ENCODE measurements at places on chromosomes 16 and 17.

GRCh38 chr17:39635614-39636176, 1.2 kb upstream of the STARD3 start:
- no peak for DNase-seq

DNA sequence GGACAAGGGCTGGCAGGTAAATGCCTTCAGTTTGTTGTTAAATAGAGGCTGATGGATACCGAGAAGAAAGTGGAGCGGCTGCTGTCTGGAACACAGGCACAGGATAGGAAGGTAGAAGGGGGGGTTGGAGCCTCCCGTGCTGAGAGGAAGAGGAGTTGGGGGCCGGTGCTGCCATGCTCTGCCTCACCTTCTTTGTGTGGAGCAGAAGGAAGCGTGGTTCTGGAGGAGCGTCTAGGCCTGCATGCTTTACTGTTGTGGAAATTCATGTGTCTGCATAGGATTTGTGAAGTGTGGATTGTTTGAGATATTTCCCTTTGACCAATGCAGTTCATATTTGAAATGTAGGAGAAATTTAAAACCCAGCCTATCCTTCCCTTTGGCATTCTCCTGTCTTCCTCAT, 52.3 kb downstream of the FOXK2 start:
- no peak for DNase-seq

DNA sequence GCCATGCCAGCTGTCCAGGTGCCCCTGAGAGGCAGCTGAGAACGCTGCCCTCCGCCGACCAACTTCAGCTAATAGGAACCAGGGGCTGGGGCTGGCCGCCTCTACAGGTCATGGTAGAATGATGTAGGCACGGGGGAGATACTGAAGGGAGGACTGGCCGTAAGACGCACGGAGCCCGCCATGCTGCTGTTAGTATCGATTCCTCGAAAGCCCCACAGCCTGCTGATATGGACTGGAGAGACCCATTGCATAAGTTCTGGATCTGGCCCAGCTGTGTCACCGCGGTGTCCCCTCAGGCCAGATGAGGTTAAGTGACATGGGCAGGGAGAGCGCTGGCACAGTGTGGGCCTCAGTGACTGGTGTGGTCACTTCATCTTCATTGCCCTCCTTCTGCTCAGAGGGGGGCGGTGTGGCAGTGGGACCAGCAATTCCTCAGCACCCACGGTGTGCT, 75.6 kb downstream of the AMFR start:
- DNase-seq: no peak

GRCh38 chr17:6560496-6560895, 4.1 kb upstream of the PITPNM3 start:
- DNase-seq: no peak

- no peak for DNase-seq
These were observed 957 bp downstream of the VPS25 start for GRCh38 chr17:42774066-42774745.

GRCh38 chr17:50947782-50948543, 81.8 kb upstream of the TOB1 start:
- peak; percentile 20 for DNase-seq

DNA sequence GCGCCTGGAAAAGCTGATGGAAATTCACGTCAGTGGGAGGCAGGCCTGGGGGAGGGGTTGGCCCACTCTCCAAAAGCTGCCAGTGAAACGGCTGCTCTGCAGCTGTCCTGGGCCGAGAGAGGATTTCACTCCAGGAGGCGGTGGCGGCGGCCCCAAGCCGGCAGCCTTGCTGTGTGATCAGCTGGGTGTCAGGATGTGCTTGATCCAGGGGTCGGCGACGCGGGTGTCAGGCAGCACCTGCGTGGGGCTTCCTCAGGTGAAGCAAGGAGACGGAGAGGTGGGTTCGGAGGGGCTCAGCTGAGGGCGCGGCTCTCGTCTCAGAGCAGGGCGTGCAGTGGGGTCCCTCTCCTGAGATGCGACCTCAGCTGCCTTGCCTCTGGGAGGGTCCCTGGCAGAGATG, 7.0 kb downstream of the CBFA2T3 start:
- no peak for DNase-seq

DNA sequence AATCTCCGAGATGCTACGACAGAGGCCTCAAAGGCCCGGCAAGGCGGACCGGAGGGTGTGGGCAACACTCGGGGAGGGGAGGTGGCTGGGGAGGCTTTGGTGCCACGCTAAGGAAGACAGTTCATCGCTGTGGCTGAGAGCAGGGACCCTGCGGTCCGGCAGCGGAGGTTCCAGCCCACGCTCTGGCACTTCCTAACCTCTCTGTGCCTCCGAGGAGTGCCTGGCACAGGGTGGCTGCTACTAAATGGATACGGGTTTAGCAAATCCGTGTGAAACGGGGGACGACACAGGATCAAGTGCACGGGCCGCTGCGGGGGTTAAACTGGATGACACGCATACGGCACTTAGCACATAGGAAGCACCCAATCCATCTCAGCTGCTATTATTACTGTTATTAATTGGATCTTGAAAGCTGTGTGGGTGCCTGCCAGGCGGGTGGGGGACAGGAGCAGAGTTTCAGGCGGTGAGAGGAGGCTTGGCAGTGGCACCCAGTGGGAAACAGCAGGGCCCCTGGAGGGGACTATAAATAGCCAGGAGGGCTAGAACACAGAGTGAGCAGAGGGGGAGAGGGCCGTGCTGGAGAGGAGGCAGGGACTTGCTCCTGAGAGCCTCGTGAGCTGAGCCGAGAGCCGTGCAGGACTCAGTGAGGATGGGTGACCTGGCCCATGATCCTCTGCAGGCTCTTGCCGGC, 45.0 kb downstream of the ABR start:
- DNase-seq: no peak

DNA sequence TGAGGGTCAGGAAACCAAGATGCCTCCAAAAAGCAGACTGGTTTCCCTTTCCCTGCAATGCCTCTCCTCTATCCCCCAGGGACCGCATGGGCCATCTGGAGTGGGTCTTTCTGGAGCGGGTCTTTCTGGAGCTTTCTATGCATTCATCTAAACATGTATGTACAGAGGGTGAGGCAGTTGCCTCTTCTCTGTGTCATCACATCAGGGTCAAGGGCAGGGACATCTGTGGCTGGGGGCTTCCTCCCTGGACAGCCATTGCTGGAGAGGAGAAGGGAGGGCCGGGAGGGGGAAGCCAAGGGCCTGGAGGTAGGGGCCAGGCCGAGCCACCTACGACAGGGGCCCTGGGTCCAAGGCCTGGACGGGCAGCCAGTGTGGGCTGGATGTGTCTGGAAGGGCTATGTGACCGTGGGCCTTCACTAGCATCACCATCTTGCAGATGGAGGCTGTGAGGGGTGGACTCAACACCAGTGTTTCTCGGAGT, 840 bp downstream of the ADCY7 start:
- no peak for DNase-seq

- no peak for DNase-seq
These were observed 236.0 kb upstream of the CIBAR2 start for GRCh38 chr16:85348065-85348840.

DNA sequence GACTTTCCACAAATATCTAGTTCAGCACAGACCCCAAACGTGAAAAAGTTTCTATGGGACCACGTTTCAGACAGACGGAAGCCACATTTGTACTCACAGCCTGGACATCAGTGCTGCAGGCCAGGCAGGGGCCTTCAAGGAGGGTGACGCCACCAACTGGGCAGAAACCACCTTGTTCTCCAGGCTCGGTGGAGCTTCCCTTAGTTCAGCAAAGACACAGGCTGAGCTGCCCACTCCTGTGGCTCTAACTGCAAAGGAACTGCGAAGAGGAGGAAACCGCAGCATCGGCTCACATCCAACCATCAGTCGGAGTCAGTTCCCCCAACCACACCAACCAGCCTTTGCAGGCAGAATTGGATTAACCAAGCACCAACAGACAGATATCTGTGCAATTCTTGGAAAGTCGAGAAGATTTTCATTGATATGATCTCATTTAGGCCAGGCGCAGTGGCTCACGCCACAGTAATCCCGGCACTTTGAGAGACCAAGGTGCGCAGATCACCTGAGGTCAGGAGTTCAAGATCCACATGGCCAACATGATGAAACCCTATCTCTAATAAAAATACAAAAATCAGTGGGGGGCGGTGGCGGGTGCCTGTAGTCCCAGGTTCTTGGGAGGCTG, 73.3 kb upstream of the CNEP1R1 start:
- DNase-seq: no peak

DNA sequence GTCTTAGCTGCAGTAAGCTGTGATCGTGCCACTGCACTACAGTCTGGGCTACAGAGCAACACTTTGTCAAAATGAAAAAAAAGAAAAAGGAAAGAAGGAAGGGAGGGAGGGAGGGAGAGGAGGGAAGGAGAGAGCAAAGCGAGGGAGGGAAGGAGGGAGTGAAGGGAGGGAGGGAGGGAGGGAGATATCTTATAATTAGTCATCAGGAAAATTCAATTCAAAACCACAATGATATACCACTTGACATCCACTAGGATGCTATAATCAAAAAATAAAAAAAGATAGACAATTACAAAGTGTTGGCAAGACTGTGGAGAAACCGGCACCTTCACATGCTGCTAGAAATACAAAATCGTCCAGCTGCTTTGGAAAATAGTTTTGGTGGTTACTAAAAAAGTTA, 93.8 kb downstream of the CDC27 start:
- DNase-seq: no peak

GRCh38 chr17:10633738-10634379, 23.2 kb downstream of the MYH3 start:
- no peak for DNase-seq

DNA sequence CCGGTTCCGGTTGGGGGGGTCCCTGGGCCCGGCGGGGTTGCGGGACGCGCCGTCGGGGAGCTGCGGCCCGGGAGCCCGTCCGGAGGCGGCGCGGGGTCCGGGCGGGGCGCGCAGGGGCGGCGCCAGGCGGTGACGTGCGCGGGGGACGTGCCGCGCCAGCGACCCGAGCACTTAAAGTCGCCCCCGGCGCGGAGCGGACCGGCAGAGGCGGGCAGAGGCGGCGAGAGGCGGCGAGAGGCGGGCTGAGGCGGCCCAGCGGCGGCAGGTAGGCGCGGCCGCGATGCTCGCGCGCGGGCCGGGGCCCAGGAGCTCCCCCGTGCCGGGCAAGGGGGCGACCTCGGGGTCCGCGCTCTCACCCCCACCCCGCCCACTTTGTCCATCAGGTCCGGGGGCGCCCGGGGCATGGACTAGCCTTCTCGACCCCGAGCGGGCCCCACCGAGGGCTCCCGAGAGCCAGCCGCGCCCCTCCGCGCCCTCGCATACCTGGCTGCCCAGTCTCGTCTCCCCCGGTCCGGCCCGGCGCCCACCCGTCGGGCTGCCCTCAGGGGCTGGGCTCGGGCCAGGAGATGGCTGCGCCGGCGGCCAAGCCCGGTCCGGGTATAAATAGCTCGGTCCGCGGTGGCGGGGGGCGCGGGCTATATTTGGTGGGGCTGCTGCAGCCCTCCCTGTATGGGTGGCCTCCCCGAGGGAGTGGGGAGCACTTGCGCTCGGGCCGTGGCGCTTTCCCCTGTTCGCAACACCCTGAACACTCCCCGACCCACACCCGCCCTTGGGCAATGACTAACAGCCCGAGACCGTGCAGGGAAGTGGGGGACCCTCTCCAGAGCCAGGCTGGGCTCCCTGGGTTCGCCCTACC, at the start of gene SLC16A3:
Gene SLC16A3, plus strand, starts transcription at position 201 of the 856 bp plus-strand sequence. CDS start 6,967 bp downstream, outside the sequence.
- DNase-seq: no peak

DNA sequence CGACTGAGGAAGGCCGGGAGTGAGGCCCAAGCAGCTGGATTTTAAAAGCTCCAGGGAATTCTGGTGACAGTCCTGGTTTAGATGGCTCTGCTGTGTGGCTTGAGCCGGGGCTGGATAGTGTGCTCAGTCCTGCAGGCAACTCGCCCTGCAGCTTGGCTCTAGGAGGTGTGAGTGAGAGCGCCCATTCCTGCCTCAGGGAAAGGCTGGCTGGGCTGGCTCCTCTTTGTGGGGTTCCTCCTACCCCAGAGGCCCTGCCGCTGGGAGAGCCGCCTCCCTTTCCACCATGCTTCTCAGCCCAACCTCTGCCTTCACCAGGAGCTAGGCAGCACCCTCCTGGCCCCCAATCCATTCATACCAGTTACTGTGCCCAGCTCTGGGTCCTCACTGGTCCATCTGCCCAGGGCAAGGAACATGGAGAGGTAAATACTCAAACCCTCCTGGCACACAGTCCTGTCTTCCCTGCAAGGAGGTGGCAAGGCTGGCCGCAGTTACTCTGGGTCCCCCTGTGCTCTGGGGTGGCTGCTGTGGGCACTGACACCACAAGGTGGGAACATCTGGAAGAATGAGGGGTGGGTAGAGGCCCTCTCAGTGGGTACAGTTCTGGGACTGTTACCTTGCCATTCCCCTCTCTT, 47.1 kb downstream of the VAC14 start:
- no peak for DNase-seq

GRCh38 chr17:28201315-28201714, 117.7 kb upstream of the TMEM97 start:
- no peak for DNase-seq

DNA sequence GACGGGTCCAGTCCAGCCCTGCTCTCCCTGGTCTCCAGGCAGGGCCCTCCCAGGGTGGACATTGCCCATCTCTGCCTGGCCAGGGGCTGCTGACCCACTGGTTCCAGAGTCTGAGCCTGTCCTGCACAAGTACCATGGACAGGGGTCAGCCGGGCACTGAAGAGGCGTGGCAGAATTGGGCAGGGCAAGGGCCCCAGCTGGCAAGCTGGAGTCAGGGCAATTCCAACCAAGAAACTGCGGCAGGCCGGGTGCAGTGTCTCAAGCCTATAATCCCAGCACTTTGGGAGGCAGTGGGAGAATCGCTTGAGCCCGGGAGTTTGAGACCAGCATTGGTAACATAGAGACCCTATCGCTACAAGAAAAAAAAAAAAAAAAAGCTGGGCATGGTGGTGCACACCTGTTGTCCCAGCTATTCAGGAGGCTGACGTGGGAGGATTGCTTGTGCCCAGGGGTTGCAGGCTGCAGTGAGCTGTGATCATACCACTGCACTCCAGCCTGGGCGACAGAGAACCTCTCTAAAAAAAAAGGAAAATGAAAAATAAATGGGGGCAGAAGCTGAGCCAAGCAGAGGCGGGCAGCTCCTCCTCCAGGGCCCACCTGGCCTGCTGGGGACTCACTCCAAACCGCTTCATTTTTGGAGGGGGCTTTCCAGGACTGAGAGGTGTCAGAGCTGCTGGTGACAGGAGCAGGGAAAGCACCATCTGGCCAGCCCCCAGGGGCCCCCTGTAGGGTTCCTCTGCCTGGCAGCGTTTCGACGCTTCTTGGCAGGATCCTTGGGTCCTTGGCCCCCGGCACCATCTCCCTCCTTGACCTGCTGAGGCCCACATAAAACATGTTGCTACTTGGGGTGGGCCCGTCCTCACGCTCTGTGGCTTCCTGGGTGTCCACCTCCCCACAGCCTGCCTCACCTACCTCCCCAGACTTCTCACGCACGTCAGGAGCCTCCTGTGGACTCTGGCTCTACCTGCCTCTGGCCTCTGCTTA, 2.9 kb upstream of the MAFG start:
- DNase-seq: peak; percentile 80

DNA sequence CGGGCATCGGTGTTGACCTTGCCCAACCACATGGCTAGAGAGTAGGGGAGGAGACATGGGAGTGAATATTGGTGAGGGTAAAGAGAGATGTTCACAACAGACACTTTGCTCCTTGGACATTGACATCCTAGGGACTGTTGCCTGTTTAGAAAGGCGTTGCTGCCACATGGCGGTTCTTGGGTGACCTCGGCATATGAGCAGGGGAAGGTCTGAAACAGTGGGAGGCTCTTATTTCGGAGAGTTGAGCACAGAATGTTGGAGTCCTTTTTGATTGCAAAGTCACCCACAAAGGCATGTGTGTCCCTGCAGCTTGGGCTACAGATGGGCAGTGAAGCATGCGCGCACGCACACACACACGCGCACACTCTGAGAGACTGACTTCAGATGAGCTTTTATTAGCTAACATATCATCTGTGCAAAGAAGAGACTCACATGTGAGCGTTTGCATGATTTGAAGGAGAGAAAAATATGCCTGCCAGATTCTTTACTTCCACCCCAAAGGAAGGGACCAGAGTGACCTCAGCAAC, 104.4 kb downstream of the SHISA9 start:
- no peak for DNase-seq

- DNase-seq: no peak
These were observed 66.7 kb downstream of the NUP88 start for GRCh38 chr17:5352681-5353289.
